ENCODE measurements at places on chromosomes 7 and 10.

- no peak for DNase-seq
Measured at GRCh38 chr7:149529136-149529718, 31.6 kb upstream of the ZNF746 start.

DNA sequence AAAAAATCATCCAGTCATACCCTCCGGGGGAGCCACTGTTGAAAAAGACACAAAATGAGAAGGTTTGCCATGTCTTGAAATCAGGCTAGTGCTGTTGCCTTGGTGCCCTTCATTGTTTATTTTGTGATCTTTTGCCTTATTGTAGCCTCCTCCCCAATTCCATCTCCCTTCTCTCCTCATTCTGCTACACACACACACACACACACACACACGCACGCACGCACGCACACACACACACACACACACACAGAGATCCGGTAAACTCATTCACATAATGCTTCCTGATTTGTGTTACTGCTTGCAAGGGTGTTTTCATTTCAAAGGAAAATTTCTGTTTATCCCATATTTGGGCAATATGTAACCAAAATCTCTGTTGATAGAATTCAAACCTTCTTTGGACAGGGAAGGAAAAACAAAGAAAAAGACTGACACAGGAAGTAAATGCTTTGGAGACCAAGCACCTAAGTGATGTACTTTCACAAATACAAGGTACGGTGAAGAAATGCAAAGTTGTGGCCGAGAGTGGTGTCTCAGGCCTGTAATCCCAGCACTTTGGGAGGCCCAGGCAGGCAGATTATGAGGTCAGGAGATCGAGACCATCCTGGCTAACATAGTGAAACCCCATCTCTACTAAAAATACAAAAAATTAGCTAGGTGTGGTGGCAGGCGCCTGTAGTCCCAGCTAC, 141.1 kb upstream of the CDK13 start:
- DNase-seq = no peak

GRCh38 chr7:40232242-40232893, 97.6 kb downstream of the SUGCT start:
- DNase-seq = no peak

- no peak for DNase-seq
Measured at GRCh38 chr10:107356396-107356795, 191.9 kb upstream of the SORCS1 start.

GRCh38 chr7:98617051-98617959, at the start of gene NPTX2:
TSS of gene NPTX2 (plus strand) at chr7:98617285. CDS start at chr7:98617462, 177 bp downstream.
- DNase-seq = no peak

- no peak for DNase-seq
Measured at GRCh38 chr7:3825491-3825890, 524.4 kb downstream of the SDK1 start.

- no peak for DNase-seq
Measured at GRCh38 chr10:23338155-23338828, 6.3 kb downstream of the C10orf67 start.

GRCh38 chr7:151309311-151309710, 32.3 kb upstream of the NUB1 start:
- no peak for DNase-seq

DNA sequence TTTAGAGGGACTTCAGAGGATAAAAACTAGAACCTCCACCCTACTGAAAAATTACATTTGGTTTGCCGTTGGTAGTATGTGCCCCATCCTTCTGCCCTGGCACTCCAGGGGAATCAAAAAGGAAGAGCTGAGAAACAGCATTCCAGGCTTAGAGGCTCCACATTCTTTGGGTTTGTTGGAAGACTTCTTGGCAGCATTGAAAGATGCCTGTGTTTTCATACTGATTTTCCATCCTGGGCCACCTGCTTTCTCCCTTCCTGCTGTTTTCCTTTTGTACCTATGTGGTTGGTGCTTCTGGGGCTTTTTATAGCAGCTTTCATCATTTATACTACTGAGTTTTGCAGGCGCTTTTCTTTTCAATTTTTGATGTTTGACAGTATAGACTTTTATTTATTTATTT, 61.7 kb downstream of the AUTS2 start:
- no peak for DNase-seq

DNA sequence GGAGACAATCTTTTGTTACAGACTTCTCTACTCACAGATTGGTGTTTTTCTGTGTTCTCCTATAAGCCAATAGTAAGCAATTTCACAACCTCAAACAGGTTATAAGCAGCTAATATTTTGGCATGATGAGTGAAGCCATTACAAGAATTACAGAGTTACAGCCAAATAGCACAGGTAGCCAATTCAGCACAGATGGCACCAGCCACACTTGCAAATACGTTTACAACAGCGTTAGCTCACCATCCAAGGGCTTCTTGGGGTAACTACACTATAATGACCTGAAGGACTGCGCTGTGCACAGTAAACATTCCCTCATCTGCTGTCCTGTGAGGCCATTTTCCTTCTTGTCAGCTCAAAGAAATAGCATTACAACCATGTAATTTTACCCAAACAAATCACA, 428.6 kb downstream of the TCERG1L start:
- no peak for DNase-seq

DNA sequence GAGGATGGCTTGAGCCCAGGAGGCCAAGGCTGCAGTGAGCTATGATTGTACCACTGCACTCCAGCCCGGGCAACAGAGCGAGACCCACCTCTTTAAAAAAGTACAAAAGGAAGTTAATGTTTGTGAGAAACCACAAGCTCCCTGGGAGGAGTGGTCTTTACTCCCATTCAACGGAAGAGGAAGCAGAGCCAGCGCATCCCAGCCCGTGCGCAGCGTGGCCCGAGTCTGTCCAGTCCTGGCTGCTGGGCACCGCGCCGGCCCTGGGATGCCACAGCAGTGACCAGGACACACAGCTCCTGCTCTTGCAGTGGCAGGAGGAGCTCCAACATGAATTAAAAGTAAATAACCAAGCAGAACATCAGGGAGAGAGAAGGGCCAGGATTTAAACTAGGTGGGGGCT, 68.4 kb downstream of the ELFN1 start:
- DNase-seq = no peak

DNA sequence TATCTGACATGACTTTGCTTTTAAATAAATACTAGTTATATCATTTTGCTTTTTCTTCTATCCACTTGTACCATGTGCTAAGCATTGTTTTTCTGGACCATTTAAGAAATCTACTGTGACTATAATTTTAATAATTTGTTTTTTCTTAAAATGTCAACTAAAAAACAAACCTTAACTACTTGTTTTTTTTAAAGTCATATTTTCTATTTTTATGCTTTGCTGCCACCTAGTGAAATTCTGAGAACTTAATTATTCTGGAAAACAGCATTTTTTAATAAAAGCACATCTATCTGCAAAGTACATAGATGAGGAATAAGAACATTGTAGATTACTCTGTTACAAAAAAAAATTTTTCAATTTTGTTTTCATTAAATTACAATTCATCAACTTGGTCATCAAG, 47.4 kb downstream of the ORC5 start:
- no peak for DNase-seq

DNA sequence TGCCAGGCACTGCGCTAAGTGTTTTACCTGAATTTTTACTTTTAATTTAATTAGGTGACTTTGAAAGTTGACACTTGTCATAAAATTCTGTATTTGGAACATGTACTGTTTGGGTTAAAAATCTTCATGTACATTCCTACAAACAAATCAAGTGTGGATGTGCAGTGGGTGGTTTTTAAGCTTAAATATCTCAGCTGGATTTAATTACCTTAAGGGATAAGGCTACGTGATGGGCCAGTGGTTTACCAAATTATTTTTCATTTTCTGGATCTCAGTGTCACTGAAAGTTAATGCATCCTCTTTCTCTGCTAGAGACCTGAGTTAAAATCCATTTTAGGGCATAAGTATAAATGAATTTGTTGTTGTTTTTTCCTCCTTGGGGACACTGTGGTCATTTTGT, 51.1 kb downstream of the EXOC4 start:
- no peak for DNase-seq

DNA sequence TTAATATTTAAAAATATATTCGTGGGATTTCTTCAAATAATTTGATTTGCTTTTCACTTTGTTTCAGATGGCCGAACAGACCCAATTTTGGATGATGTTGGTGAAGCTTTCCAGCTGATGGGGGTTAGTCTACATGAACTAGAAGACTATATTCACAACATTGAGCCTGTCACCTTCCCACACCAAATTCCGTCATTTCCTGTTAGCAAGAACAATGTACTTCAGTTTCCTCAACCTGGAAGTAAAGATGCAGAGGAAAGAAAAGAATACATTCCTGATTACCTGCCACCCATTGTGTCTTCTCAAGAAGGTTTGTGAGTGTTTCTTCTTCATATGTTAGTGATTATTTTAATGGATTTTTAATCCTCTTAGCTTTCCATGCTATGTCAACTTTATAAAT, 5.9 kb downstream of the TAF3 start:
- DNase-seq = no peak

- DNase-seq = no peak
Measured at GRCh38 chr7:92681633-92682032, 91.4 kb upstream of the FAM133B start.

- no peak for DNase-seq
Measured at GRCh38 chr10:38038107-38038931, 27.8 kb downstream of the ZNF33A start.

- DNase-seq = no peak
Measured at GRCh38 chr7:109059089-109059488, 489.4 kb downstream of the DNAJB9 start.
